Hypothalamus (tissue), 51 donors: ENCODE measurements at places on chromosomes 4 and X.

DNA sequence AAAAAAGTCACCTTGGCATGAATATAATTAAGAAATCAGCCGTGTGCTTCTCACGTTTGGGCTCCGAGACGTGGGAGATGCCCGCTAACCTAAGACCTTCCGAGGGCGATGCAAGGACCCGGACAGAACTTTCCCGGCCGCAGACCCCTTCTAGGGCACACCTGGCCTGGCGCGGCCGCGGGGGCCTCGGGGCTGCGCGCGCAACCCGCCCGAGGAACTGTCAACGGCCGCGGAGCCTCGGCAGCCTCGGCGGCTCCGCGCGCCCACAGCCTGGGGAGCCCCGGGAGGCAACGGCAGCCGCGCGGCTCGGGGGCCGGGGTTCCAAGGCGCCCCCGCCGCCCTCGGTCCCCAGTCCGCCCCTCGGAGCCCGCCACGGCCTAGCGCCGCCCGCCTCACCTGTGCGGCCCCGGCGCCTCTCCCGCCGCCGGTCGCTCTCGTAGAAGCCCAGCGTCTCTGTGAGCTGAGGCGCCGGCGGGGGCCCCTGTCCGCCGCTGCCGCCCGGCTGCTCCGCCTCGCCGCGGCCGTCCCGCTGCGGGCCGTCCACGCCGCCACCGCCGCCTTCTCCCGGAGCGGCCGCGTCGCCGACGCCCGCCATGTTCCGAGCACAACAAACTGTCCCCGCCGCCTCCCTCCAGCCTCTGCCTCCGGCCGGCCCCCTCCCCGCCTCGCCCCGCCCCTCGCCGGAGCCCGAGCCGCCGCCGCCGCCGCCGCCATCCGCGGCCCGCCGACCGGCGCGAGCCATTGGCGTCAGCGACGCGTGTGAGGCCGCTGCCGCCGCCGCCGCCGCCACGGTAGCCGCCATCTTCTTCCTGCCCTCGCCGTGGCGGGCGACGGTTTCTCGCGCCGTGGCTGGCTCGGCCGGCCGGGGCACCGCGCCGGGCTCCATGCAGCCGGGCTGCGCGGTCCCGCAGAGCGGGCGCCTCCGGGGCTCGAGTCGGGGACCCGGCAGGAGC lies at the start of gene TAPT1:
Gene TAPT1, minus strand, starts transcription at position 609 of the 953 bp plus-strand sequence. Its CDS starts 14 bp downstream, at position 595.
- peak; percentile 53 for DNase-seq

- no peak for DNase-seq
These were observed 221.6 kb upstream of the SPANXN4 start for GRCh38 chrX:142804085-142804484.

GRCh38 chrX:71128915-71129765 lies 10.7 kb downstream of the MED12 start:
- peak; percentile 2 for DNase-seq

DNA sequence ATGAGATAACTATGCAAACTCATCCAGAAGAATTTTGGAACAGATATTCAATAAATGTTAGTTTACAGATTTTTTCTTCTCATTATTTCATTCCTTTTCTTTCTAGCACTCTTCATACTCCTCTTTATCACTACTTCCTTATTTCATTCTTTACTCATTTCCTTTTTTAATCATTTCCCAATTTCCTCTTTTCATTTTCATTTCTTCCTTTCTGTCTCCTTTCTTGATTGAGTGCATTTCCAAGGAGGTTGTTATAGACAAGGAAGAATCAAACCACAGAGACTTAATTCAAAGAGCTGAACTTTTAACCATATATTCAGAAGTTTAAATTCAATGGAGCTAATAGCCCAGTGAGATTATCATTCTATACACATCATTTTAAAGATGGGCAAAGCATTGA lies 600.7 kb downstream of the ARAP2 start:
- DNase-seq: no peak

- no peak for DNase-seq
These were observed 67.0 kb downstream of the DDX53 start for GRCh38 chrX:23066588-23067281.

DNA sequence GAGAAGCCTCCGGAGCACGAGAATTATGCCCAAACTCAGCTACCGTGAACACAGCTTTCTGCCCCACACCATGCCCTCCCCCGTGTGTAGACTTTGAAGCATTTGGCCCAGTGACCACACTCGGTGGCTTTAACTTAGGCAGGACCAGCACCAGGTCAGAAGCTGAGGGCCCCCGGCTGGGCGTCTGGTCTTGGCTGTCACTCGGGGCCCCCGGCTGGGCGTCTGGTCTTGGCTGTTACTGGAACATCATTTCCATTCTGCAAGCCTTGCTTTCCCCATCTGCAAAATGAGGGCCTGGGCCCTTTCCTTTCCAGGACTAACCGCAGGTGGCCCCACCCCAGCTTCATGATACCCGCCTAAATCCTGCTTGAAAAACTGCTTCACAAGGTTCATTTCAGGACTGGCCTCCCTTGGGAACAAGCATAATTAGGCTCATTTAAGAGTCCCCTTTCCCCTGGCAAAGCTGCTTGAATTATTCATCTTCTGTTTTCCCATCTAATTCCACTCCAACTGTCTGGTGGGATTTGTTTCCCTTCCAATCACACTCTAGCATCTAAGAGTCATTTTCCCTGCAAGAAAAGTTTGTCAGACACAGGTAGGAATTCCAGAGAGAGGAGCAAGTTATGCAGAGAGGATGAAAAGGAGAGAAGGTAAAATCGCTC lies 82.5 kb downstream of the WFS1 start:
- DNase-seq: no peak
